ENCODE measurements at places on chromosomes 4 and X.

- no peak for DNase-seq
Observed at GRCh38 chr4:153791746-153792617, 3.1 kb upstream of the SFRP2 start.

DNA sequence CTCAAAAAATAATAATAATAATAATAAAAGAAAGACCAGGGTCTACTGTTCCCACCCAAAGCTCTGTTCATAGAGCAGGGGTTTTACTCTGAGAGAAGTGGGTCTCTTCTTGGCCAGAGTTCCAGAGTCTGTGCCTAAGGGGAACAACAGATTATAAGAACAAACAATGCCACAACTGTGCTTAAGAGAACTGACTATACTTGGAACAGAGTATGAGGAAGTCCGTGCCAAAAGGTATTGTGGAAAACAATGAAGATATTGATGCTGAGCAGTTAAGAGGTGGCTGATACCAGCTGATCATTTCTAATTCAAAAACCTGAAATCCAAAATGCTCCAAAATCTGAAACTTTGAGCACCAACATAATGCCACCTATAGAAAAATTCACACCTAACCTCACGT, 229.6 kb downstream of the FBXO8 start:
- no peak for DNase-seq

- no peak for DNase-seq
Observed at GRCh38 chrX:30898886-30899285, 9.8 kb upstream of the TAB3 start.

GRCh38 chr4:169859366-169860216, 101.8 kb upstream of the HPF1 start:
- no peak for DNase-seq

DNA sequence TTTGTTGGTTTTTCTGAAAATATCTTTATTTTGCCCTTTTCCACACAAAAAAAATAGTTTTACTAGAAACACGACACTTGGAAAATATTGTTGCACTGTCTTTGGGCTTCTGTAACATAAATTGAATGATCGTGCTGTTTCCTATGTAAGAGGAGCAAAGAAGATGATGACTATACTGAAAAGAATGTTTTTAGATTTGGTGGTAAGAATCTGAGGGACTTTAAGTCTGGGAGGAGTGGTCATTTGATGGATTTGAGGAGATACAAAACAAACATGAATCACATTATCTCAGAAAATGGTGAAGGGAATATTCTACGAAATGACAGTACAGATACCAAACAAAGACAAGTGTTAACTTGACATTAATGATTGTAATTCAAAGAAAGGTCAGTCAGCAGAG, 328.8 kb downstream of the ADAM29 start:
- DNase-seq = no peak

DNA sequence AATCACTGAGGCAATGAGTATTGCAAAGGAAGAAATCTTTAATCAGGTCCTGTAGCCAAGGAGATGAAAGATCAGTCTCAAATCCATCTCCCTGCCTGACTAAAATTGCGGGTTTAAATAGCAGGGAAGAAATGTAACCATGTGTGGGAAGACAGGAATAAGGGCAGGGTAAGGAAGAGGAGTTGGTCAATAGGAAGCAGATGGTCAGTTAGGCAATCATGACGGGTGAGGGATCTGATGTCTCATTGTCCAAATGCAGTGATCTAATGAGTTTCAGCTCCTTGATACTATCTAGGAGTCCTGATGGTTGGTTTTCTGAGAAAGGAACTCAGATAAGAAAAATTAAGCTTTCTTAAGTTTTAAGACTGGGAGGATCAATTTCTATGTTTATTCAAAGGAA, 200.8 kb downstream of the SPATA18 start:
- DNase-seq = no peak

DNA sequence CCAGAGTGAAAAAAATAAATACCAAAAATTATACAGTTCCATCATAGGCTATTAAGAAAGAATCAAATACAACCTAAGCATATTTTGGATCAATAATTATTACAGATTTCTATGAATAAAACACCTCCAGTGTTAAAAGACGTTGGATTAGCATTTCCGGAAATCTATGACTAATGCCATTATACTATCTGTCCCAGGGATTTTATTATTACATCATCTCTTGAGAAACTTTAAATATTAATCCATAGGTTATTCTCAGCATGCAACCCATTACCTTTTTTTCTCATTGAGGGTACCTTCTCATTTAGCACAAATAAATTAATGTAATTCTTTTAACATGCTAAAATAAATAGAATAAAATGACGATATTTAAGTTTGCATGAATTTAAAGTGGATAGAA, 44.6 kb downstream of the CXorf58 start:
- no peak for DNase-seq

DNA sequence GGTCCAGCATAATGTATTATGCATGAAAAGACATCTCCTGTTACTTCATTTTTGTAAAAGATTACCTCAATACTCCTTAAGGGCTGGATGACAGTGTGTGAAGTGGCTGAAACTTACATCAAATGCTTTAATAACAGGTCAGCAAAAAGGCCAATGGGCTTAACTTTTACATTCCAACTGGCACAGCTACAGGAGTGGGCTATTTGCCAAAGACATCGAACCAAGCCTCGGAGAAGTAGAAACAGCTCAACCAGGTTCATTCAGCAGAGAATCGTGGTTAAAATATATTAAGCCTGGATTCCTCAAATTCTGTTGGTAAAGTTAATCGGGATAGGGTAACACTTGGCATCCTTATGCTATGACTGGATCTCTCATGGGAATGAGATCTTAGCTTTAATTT, 639.7 kb downstream of the TRIML1 start:
- DNase-seq = no peak

All from activated CD4-positive, alpha-beta T cell treated with anti-CD3 and anti-CD28 coated beads, Interleukin-2, amount 50 U/mL, for 4 hours (primary cell).